ENCODE measurements at places on chromosomes 4 and X.

DNA sequence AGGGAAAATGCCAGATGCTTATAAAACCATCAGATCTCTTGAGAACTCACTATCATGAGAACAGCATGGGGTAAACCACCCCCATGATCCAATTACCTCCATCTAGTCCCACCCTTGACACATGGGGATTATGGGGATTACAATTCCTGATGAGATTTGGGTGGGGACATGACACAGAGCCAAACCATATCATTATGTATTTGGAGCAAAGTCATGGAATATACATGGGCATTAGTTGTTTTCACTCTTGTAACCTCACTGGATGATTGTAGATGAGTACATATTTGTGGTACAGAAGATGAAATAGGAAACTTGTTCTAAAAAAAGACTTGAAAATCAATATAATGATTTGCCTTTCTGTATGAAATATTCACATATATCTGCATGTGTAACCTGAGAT is 674.5 kb upstream of the BOD1L1 start:
- DNase-seq: no peak

DNA sequence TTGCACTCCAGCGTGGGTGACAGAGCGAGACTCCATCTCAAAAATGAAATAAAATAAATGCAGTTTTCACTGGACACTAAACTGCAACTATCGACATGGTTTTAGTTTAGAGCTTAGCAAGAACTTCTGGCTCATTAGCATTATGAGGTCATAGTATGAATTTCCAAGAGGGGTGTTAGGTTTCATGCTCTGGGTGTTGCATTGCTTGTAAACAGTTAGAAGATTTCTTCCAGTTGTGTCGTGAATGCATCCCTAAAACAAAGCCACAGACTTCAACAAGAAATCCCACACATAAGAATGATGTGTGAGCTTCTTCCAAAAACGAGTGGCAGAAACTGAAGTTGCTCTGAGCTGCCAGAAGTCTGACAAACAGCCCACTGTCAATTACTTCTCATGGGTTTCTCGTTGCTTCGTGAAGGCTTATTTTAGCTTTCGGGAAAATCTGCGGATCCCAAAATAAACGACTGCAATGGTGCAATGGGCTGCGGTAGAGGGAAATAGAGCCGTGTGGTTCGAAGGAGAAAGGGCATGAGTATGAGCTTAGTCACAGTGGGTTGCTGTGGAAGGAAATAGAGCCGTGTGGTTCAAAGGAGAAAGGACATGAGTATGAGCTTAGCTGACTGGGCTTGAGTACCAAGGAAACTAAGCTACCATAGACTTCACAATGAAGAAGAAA is 354.9 kb downstream of the DHRSX start:
- DNase-seq: no peak

- DNase-seq: no peak
Observed at GRCh38 chrX:42054256-42054655, 130.9 kb upstream of the CASK start.

DNA sequence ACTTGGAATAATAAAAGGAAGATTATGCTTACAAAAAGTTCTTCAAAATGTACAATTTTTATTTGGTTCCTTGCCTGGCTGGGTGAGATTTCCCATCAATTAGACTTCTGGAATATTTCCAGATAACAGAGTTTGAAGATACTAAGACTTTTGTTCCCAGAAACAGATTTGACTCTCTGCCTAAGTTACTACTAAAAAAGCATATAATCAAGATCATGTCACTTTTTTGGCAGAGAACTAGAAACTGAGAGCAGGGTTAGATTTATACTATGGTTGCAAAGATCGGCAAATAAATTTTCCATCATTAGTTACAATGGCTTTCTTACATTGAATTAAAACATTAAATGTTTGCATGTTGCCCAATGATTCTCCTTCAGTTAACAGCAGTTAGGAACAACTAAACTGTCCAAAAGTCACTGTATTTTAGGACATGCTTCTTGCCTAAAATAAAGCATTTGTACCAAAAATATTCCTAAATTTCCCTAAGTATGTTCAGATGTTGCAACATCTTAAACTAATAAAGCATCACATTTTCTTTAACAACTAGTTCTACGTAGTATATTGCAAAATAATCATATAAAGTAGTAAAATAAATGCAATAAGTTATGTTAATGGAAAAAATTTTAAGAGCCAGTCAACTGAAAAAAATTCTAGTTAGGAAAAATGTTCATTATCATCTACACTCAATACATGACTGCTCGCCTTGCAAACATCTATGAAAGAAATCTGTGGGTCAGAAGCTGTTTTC is 73.0 kb downstream of the SEC24D start:
- DNase-seq: no peak

- no peak for DNase-seq
Observed at GRCh38 chrX:85996555-85996954, 50.8 kb downstream of the CHM start.

DNA sequence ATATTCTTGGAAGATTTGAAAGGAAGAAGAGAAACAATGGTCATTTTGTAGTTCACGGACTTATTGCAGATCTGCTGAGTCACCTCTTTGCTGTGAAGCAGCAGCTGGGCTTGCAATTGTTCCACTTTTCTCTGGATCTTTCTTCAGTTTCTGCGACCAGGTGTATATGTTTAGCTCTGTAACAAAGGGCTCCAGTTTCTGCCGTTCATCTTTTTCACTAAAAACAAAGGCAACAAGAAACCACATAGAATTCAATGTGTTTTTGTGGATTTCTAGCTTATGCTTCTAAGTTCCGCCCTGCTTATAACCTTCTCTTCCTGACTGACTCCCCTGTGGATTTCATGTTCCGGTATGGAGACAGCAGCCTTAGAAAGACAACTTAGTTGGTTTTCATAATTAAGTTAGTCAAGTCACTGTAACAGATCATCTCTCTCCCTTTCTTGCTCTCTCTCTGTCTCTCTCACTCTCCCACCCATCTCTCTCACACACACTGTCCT is 121.6 kb upstream of the EPHA5 start:
- DNase-seq: peak; percentile 1

- no peak for DNase-seq
Observed at GRCh38 chr4:9870165-9870790, 88.8 kb downstream of the DRD5 start.

GRCh38 chr4:170420255-170420693 is 330.5 kb upstream of the AADAT start:
- DNase-seq: no peak

DNA sequence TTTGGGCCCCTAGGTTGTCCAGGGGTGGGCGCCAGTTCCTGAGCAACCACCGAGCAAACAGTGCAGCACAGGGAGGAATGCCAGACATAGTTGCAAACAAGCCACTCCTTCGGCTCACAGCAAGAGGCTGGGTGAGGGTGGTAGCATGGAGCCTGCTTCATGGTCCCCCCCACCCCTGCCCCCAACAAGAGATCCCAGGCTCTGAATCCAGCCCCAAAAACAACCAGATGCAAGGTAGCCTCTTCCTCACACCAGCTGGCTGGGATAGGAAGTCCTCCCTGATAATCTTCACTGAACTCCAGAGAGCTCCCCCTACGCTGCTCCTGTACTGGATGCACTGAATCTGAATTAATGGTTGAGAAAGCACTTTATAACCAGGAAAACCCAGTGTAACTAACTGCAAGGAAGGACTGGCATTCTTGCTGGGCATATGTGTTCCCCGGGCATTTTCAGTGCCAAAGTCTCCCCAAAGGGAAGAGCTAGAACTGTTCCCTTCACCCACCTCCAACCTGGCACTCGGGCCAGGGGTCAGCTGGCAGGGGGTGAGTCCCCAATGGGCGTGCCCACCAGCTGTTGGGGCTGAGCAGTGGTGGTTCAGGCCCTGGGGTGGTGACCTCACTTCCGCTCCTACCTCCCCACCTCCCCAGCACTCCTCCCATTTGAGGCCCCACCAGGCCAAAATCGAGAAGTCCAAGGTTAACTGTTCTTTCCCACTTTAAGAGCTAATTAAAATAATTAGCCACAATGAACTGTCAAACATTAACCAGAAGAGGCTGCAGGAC is 1.5 kb downstream of the ELF4 start:
- DNase-seq: peak; percentile 73

GRCh38 chr4:12580787-12581186 is 903.4 kb downstream of the RAB28 start:
- no peak for DNase-seq

DNA sequence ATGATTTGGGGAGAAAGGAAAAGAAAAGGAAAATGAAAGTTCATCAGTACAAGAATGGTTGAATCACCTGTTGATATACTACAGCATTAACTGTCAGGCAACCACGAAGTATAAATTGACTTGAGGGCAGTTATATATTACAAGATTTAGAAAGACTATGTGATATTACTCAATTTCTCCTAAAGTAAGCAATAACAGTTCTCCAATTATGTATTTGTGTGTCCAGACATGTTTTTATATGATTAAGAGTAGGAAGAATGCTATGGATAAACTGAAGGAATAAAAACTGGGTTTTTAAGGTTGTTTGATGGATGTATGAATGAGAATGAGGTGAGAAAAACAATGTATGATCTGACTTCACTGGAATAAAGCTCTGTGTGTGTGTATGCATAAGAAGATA is 2234.4 kb downstream of the ARAP2 start:
- no peak for DNase-seq

DNA sequence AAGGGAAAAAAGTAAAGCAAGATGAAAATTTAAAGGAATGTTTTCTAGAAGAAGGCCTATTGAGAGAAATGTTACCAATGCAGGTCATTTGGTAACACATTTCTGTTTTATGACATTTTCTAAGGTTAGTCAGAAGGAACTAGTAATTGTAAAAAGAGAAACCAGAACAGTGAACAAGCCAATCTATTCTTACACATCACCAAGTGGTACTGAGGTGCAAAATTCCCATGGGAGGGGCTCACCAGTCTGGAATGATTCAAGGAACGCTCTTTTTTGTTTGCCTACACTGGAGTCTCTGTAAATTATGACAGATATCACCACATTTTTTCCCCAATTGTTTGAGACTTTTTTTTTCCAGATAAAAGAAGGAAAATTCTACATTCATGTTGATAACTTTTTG is 404.7 kb upstream of the CNKSR2 start:
- no peak for DNase-seq

GRCh38 chr4:153649572-153649991 is 34.5 kb upstream of the TLR2 start:
- DNase-seq: peak; percentile 56

GRCh38 chrX:81259020-81259713 is 57.3 kb downstream of the SH3BGRL start:
- DNase-seq: no peak

DNA sequence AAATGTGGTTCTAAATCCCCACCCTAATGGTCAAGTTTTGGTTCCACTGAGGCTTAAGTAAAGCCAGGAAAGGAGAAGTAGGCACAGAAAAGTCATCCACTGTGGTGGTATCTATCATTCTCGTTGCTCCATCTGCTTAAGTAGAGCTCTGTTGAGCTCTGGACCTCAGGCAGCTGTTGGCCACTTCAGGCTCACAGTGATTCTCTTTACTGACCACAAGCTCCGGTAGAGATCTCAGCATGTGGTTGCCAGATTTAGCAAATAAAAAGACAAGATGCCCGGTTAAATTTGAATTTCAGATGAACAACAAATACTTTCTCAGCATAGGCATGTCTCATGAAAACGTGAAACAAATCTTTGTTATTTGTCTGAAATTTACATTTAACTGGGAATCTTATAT is 132.3 kb upstream of the PTCHD1 start:
- DNase-seq: no peak

GRCh38 chrX:22800806-22801205 is 199.0 kb upstream of the DDX53 start:
- DNase-seq: no peak

- no peak for DNase-seq
Observed at GRCh38 chrX:135585153-135585552, 64.7 kb downstream of the INTS6L start.

DNA sequence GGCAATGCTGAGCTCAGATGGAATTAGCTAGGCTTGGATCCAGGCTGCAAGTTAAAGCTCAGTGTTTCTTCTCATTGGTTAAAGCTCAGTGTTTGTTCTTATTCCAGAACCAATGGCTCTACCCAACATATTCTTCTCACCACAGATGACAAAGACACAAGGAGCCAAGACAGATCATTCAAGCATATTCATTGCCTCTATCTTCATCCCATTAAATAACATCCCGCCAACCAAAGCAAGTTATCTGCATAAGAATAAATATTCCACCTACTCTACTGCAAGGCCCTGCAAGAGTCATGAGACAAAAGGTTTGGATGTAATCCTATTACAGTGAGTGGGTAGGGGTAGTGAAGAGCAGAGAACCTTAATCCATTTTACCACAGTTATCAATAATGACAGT is 766.5 kb downstream of the C4orf33 start:
- DNase-seq: no peak

DNA sequence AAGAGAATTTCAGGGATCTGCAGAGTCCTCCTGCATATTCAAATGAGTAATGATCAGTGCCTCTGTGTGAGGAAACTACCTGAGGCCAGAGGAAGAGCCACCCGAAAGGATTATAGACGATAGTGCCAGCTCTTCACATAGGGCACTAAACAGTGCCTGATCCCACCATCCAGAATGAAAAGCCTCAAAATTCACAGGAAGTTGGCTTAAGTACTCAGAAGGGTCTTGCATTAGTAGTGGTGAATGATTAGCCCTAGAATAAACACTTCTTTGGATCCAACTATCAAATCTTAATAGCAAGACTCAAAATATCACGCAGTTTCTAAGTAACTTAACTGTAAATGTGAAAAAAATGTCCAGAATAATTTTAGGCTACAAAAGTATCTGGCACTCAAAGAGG is 324.4 kb downstream of the ZNF674 start:
- DNase-seq: no peak

All from hematopoietic multipotent progenitor cell treated with erythropoietin and hydrocortisone succinate and interleukin-3 and kit ligand, for 6 days (in vitro differentiated cells).